ENCODE measurements at places on chromosomes 2 and 18.

GRCh38 chr2:66439812-66440542, 5.1 kb downstream of the MEIS1 start:
- DNase-seq: no peak

DNA sequence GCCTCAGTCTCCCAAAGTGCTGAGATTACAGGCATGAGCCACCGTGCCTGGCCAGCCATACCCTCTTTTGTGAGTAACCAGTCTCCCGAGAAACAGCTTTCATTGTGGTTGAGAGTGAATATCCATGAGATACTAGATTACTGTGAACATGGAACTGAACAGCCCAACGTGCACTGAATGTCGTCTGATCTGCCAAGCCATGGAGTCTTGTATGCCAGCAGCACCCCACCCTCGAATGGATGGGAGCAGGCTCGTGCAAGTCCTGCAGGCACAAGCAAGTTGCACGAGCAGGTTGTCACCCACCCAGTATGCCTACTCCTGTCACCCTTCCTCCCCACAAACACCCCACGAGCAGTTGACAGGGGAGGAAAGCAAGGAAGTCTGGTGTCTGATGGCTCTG, 36.5 kb upstream of the TFCP2L1 start:
- DNase-seq: no peak

DNA sequence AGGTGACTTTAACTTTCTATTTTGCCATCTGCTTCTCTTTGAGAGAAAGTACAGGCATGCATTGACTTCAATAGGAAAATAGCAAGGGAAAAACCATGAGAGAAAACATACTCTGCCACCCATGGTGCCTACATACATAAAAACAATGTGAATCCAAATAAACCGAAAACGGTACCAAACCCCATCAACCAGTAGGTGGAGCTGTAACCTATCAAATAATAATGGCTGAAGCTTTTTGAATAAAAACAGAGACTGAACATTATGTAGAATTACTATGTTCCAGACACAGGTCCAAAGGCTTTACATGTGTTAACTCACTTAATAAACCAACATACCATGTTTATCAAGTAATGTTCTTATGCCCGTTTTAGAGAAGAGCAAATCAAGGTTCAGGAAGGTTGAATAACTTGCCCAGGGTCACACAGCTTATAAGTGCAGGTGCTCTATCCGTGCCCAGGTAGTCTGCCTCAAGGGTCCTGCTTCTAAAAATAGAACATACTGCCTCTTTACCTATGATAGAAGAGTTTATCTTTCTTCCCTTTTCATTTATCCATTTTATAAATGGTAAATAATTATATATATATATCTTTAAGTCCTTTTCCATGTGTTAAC, 293.9 kb upstream of the SYT4 start:
- peak; percentile 33 for DNase-seq

- no peak for DNase-seq
These were observed 47.1 kb downstream of the ANKMY1 start for GRCh38 chr2:240510513-240511210.

DNA sequence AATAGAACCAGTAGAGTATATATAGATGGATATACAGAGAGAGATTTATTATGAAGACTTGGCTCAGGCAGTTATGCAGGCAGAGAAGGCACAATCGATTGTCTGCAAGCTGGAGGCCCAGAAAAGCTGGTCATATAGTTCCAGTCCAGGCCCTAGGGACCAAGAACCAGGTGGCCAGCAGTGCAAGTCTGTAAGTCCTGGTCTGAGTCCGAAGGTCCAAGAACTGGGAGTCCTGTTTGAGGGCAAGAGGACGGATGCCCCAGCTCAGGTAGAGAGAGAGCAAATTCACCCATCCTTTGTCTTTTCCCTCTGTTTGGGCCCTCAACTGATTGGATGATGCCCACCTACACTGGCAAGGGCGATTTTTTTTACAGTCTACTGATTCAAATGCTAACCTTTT, 164.6 kb downstream of the CAMKMT start:
- no peak for DNase-seq

- DNase-seq: no peak
These were observed 102.6 kb downstream of the MYO5B start for GRCh38 chr18:50092245-50092805.

DNA sequence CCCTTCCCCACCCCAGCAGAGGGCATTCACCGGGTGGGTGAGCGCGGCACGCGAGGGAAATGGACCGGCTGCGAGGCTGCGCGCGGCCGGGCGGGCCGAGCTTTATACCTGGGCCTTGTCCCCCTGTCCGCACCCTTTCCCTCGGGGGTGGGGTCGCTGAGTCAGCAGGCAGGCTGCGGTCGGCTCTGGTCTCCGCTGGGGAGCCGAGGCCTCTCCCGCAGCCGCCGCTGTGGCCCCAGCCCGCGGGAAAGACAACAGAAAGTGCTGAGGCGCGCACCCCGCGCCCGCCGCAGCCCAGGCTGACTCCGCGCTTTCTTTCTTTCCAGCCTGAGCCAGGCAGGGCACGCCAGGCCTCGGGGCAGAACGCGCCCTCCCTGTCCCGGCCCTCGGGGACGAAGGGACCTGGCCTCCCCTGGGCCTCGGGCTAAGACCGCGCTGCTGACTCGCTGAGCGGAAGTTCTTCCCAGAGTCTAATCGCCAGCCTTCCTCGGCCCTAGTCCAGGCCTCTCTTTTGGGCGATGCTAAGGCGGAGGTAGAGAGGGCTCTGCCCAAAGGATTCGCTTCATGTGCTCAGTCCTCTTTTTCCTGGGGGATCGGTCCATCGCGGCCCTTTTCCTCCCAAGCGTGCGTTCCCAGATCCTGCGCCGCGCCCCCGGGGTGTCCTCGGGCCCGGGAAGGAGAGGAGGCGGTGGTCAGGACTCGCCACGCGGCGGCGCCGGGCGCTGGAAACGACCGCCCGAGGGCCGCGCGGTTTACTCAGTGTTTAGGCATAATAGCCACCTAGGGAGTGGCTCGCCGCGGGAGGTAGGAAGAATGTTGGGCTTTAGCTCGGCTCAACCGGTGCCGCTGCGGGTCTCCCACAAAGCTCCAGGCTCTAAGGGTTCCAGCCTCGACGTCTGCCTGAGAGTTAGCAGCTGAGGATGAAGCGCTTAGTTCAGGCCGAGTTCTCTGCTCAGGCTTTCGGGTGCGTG, at the start of gene CRYBA2:
Gene CRYBA2 (minus strand): TSS at position 78 of the 971 bp plus-strand sequence. CDS start 246 bp downstream, outside the sequence.
- no peak for DNase-seq

Data from kidney capillary endothelial cell (primary cell).